ENCODE measurements at places on chromosomes 13 and 19. TPM values are rescaled to one million over a fixed set of nuclear protein-coding genes. Genes with fewer than 3 reads are reported as not detected.

Gene NLRP7
- not detected for total RNA-seq

Gene STRN4
- total RNA-seq = 65.4 TPM

Gene ZNF790
- 4.4 TPM for total RNA-seq

Gene SEMA6B
- total RNA-seq = 3.9 TPM

Gene MIER2
- 15.2 TPM for total RNA-seq

Gene LGALS7
- total RNA-seq = not detected

Gene SLC8A2
- total RNA-seq = 0.37 TPM

Gene METTL21C
- total RNA-seq = not detected

Gene PCP2
- not detected for total RNA-seq

Gene PLIN5
- total RNA-seq = 43.6 TPM

Gene TMTC4
- 3.5 TPM for total RNA-seq

Gene IGLON5
- total RNA-seq = not detected

Gene KIR3DL3
- total RNA-seq = not detected

Gene RYR1
- 0.33 TPM for total RNA-seq

Gene SELENOV
- total RNA-seq = not detected

Gene REEP6
- 2.3 TPM for total RNA-seq

Gene LILRB5
- 2.6 TPM for total RNA-seq

Gene IZUMO2
- total RNA-seq = not detected

Gene LIM2
- not detected for total RNA-seq

Gene ZNF230
- 2.1 TPM for total RNA-seq

Gene AZU1
- not detected for total RNA-seq

Gene S1PR2
- total RNA-seq = 4.3 TPM

Gene ZNF14
- 4.6 TPM for total RNA-seq

Gene SHISA2
- total RNA-seq = not detected

Gene RDH8
- not detected for total RNA-seq

Gene KLF1
- 0.26 TPM for total RNA-seq

Gene POP4
- total RNA-seq = 36.3 TPM

Gene OVOL3
- not detected for total RNA-seq

Gene ZNF709
- total RNA-seq = 1.6 TPM

Gene RUBCNL
- total RNA-seq = 0.59 TPM

Gene KIR2DL1
- not detected for total RNA-seq

Gene DIAPH3
- 0.35 TPM for total RNA-seq

Gene ZNF66
- 2.3 TPM for total RNA-seq

Gene PSG3
- total RNA-seq = not detected

Gene URAD
- total RNA-seq = not detected

Gene ZNF222
- 2.9 TPM for total RNA-seq

Gene ABCA7
- total RNA-seq = 4.8 TPM

Gene UCHL3
- 17.2 TPM for total RNA-seq

Gene DLL3
- total RNA-seq = not detected

Gene ZNF177
- 1.1 TPM for total RNA-seq

Gene KLK1
- total RNA-seq = 0.51 TPM

Gene MCEMP1
- total RNA-seq = 1.5 TPM

Gene MCF2L
- 17.1 TPM for total RNA-seq

Gene WDR87
- not detected for total RNA-seq

Gene KCNRG
- 1.6 TPM for total RNA-seq

Gene DMKN
- 52.4 TPM for total RNA-seq

Gene KLC3
- 0.75 TPM for total RNA-seq

Gene SIGLEC12
- not detected for total RNA-seq

Gene TSKS
- 0.96 TPM for total RNA-seq

Gene SYMPK
- 16.4 TPM for total RNA-seq

Gene DMPK
- total RNA-seq = 107 TPM

Gene ATP1A3
- 223 TPM for total RNA-seq

Gene TNFSF9
- 0.43 TPM for total RNA-seq

Gene GRK1
- total RNA-seq = not detected

Gene RGL3
- 8.4 TPM for total RNA-seq
